ENCODE measurements at places on chromosomes 6 and 20. TPM values are rescaled to one million over a fixed set of nuclear protein-coding genes. Genes with fewer than 3 reads are reported as not detected.

The HLA-DRB1 gene
- total RNA-seq = 44.2 TPM

DNA sequence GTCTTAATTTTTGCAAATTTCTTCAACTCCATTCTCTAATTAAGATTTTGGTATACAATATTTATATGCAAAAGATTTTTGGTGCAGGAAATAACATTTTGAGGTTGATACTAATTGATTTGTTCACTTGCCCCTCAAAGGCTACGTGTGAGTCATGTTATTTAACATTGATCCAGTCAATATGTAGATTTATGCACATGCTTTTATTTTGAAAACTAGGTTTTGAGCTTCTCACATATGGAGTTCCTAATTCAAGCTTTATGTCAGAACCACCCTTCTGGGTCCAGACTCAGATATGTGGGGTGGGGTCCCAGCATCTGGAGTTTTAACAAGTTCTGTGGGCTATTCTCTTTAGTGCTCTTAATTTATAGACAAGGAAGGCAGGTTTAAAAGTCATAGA, 13.8 kb downstream of the UTRN start:
- DNase-seq = no peak

DNA sequence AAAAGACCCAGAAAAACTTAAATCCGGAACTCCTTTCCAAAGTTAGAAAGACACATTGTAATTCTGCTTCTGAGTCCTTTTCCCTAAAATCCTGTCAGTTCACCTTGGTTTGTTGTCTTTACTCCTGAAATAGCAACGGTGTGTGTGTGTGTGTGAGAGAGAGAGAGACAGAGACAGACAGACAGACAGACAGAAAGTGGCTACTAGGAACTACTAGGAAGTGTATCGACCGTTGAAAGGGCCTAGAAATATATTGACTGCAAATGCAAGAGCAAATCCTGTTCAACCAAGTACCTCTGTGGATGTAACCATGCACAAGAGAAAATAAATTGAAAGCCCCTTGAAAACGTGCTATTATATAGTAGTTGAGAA, 100.0 kb upstream of the MLIP start:
- DNase-seq = no peak

- DNase-seq = no peak
Observed at GRCh38 chr20:25084626-25085187, 2.8 kb upstream of the VSX1 start.

GRCh38 chr6:133954657-133955576, 1.9 kb downstream of the TBPL1 start:
- DNase-seq = no peak

DNA sequence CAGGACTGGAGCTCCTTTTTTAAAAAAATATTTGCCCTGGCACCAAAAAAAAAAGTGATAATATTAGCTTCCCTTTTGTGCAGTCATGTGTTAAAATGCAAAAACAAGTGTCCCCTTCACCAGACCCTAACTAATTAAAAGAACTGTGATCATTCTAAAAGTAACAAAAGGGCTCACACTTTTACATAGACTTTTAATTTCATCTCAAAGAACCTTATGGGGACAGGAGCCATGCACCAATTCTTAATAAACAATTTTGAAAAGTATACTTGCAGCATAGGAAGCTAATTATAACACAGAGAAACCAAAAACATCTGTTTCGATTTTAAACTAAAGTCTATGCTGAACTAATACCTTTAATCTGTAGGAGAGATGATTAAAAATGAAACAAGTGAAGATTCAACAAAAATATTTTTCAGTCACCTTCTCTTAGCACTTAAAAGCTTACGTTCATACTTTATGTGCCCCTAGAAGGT, 17.3 kb downstream of the STX7 start:
- no peak for DNase-seq

DNA sequence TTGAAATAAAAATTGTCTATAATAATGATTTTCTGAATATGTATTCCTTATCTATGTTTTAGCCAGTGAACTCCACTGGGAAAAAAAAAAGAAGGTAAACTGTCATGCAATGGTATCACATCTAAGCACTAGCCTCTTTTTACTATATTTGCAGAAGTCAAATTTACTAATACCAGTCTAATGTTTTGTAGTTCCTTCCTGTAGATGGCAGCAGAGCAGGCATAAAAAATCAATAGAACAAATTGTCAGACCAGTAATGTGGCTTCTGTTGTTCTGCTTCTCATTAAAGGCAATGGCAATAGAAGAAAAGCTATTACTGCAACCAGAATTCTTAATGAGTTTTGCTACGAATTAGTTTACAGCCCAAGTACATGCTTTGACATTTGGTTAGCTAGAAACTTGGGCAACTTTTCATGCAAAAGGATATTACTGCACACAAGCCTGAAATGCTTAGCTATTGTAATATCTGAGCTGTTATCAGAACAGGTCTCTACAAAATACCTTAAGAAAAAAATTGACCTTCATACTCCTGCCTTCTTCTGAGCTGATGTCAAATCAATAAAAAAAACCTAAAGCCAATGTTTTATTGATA, 476.9 kb downstream of the KHDRBS2 start:
- DNase-seq = no peak

Data from breast epithelium (tissue), 4 donors.